NCI-H1417 (cell line): ENCODE measurements at places on chromosomes 7 and 10.

- DNase-seq, result no peak
Measured at GRCh38 chr7:4073052-4073451, 609.0 kb upstream of the FOXK1 start.

DNA sequence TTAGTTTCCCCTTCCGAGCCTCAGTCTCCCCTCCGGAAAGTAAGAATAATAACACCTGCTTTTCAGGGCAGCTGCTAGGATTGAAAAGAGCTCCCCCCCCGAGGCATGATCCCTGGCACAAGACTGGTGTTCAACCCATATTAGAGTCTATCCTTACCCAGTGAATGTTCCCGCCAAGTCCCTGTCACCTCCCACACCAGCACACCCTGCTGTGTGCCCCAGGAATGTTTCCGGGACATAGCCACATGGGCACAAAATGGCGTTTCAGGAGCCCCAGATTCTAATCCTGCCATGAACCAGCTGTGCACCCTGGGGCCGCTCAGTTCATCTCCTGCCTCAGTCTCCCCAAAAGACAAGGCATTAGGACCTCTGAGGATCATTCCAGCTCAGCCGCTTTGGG, 563 bp downstream of the MUC17 start:
- DNase-seq, result no peak

- no peak for DNase-seq
Measured at GRCh38 chr10:13644866-13645265, 58.1 kb downstream of the PRPF18 start.

DNA sequence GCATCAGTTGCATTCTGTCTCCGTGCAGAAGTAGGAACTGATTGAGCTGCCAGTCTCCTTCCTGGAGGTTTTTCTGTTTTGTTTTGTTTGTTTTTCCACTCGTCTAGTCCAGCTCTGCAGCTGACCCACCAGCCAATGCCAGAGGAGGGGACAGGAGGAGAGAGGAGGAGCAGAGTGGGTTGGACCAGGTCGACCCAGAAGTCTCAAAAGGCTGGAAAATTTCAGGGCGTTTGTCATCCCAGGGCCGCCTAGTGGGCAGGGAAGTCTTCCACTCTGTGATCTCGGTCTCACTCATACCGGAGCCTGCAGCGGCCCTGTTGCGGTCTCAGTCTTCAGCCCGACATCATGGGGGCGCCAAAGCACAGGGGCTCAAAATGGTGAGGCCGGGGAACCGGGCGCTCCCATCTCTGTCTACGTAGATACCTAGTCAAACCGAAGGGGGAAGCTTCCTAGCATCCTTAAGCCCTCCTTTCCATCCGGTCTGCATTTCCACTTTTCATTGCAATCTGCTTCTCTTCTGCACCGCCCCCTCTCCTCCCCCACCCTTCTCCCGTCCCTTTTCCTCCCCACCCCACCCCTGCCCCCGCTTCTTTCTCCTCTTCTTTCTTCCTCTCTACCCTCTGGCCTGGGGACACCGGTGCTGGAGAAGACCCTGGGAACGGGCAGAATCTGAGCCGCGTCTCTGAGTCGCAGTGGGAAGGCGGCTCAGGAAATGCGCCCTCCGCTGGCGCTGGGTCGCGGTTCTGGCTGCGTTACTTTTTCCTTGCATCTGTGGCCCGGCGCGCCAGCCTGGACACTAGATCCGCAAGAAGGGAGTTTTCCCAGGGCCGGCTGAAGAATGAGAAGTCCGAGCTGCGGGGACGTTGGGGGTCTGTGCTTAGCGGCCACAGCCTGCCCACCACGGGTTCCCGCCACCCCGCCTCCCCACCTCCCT, 16.2 kb upstream of the PAX2 start:
- DNase-seq, result no peak

DNA sequence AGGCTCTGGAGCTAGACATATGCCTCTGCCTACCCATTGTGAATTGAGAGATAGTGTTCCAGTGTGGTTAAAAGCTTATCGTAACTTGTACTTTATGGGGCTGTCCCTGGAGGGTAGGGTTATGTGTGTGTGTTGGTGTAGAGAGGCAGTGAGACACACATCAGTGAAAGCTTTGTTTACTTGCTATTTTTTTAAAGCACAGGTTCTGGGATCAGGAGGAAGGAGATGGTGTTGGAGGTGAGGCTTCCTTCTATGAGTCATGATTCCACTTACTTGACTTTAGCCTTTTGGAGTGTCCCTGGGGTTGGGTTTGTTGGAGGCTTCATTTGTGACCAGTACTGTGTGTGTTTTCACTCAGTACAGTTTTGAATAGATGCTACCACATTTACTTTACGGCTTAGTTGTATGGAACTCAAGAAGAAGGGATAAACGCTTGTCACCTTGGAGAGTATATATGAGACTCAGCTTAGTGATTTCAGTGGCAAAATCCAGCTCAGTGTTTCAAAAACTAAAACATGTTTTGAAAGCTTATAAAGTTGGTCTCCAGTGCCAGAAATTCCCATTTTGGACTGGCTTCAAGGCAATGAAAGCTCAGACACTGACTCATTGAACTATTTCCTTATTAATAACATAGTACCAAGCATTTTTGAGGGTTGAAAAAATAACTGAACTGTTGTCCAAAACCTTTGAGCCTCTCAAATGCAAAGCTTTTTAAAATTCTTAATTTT, 106.2 kb downstream of the PLXDC2 start:
- DNase-seq, result no peak
